ENCODE measurements at places on chromosomes 11 and 22.

DNA sequence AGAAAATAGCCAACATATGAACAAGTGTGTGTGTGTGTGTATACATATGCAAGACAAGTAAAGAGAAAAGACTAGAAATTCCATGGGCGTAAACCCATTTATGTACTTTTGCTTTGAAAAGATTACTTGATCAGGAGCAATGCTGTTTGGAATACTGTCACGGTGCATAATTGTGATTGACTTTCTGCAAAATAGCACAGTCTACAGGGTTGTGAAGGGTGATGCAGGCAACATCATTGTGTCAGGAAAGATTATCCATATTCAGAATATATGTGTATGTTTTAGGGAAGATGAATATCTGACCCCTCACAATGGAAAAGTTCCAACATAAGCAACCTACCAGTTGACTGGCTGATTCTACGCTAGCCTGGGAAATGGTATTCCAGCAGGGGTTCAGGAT is 307.7 kb downstream of the JRKL start:
- no peak for DNase-seq

GRCh38 chr22:41732096-41732772 is 32.9 kb downstream of the MEI1 start:
- no peak for DNase-seq

- DNase-seq, result no peak
These were observed 6.0 kb downstream of the ESS2 start for GRCh38 chr22:19138217-19139000.

- no peak for DNase-seq
These were observed 33.7 kb upstream of the CHORDC1 start for GRCh38 chr11:90256404-90257157.

DNA sequence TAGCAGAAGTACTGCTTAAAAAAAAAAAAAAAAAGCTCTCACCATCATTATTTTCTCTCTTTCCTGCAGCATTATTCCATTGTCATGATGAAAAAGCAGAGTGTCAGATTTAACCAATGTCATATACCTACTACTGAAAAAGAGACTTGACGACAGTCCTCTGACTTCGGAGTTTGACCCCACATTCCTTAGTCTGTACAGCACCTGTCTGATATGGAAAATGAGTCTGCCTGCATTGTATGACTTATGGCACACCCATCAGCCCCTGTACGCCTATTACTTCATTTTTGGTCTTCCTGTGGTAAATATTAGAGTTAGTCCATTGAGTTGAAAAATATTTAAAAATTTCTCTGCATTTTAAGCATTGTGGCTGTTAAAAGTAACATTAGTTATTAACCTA is 54.5 kb upstream of the NOX4 start:
- no peak for DNase-seq

DNA sequence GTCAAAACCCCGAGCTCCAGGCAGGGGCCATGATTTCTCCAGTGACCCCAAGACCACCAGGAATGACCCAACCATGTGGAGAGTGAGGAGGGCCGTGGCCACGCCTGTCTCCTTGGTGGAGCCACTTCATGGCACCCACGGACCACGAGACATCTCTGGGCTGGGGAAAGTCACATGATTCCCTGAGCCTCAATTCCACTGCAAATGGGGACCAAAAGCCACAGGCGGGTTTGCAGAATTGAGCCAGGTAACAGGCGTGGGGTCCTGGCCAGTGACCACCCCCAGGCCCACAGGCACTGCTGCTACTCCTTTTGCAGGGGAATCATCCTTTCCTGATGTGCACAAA is 178.9 kb downstream of the CTTN start:
- no peak for DNase-seq

GRCh38 chr11:64341429-64341828 is 1.4 kb downstream of the CCDC88B start:
- no peak for DNase-seq

- DNase-seq, result no peak
These were observed 17.3 kb upstream of the TPP1 start for GRCh38 chr11:6636480-6636879.

GRCh38 chr11:12185914-12186313 is 75.5 kb downstream of the MICAL2 start:
- no peak for DNase-seq

All from endothelial cell (in vitro differentiated cells).